ENCODE measurements at places on chromosomes 12 and 14.

- no peak for DNase-seq
Observed at GRCh38 chr12:109291521-109292341, 17.4 kb downstream of the FOXN4 start.

- DNase-seq = no peak
Observed at GRCh38 chr12:27493260-27493940, 30.6 kb upstream of the PPFIBP1 start.

- DNase-seq = no peak
Observed at GRCh38 chr12:5031958-5032357, 11.7 kb upstream of the KCNA5 start.

DNA sequence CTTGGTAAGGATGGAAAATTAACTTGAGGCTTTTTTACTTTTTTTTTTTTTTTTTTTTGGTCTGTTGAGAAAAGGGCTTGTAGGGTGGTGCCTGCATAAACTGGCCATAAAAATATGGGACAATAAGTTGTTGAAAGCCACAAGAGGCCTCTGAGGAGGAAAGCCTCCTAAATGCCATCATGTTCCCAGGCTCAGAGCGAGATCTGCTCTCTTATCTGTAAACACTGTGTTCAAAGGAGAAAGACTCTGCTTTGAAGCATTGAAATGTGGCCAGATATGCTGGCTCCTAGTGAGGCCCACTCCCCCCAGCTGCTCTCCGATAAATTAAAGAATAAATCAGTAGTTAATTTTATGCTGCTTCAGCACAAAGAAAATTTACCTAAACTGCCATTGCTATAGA is 504.9 kb downstream of the DIO2 start:
- DNase-seq = no peak

DNA sequence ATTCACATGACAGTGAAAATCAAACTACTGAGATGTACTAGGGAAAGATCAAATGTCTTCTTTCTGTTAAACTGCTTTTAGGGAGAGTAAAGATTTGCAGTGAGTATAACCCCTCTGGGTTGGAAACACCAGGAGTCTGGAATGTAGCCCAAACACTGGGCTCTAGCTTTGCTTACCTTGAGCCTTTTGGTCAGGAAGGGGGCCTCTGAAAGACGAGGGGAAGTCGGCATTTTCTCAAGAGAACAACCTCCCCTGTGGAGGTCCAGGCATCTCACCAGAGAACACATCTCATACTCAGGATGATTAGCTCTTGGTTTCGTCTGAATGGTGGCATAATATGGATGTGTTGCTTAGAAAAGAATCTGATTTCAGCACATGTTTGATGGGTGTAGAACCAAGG is 169.0 kb downstream of the ZFP36L1 start:
- DNase-seq = no peak

- DNase-seq = no peak
Observed at GRCh38 chr12:31201382-31201781, 124.6 kb downstream of the SINHCAF start.

- DNase-seq = no peak
Observed at GRCh38 chr12:85733984-85734383, 102.2 kb downstream of the RASSF9 start.

GRCh38 chr14:102737402-102738372 is 39.6 kb upstream of the TRAF3 start:
- no peak for DNase-seq

DNA sequence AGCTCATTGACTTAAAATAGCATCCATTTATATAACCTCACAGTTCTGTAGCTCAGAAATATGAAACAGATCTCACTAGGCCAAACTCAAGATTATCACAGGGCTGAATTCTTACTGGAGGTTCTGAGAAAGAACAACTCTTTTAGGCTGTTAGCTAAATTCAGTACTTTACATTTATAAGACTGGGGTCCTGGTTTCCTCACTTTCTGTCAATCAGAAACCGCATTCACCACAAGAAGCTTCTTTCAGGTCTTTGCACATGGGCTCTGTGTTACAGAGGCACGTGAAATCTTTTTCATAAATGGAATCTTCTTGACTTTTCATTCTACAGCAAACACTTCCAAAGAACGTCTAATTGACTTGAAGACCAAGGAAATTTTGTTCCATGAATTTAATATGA is 876.3 kb upstream of the FOXG1 start:
- DNase-seq = no peak

DNA sequence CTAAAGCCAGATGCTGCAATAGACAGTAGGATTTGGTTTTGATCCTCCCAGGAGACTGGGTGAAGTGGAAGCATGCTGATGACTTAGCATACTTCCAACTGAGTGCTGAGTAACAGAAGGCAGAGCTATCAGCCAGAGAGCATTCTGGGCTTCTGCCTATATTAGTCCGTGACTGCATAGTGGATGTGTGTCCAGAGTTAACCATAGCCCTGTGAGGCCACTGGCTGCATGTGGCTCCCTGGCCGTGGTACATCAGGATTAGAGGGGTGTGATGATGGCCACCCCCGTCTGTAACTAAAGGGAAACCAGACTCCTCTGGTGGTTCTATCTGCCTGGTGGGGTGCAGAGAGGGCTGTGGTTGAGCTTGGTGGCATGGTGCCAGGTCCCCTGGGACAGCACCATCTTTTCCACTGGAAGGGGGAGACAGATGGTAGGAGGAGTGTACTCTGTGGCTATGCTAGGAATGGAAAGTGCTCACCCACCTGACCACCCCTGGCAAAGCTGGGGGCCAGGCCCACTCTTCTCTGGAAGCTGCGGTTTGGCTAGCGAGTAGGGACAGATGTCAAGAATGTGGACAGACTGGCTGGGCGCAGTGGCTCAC is 27.4 kb downstream of the ABCD4 start:
- no peak for DNase-seq

- no peak for DNase-seq
Observed at GRCh38 chr14:92503756-92504491, 9.7 kb upstream of the RIN3 start.

- DNase-seq = no peak
Observed at GRCh38 chr14:25090716-25091454, 40.9 kb upstream of the STXBP6 start.

GRCh38 chr14:102778338-102779083 is 1.3 kb downstream of the TRAF3 start:
- DNase-seq = peak; percentile 48

DNA sequence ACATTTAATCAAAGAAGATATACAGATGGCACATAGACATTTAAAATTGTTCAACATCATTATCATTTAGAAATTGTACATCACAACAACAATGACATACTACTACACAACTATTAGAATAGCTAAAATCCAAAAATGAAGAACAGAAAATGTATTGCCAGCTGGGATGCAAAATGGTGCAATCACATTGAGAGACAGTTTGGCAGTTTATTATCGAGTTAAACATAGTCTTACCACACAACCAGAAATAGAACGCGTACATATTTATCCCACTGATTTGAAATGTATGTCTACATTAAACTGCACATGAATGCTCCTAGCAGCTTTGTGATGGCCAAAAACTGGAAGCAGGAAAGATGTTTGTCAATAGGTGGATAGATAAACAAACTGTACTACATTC is 791.5 kb upstream of the MGAT4C start:
- DNase-seq = no peak

- DNase-seq = no peak
Observed at GRCh38 chr14:92633274-92633616, 115.2 kb downstream of the LGMN start.

DNA sequence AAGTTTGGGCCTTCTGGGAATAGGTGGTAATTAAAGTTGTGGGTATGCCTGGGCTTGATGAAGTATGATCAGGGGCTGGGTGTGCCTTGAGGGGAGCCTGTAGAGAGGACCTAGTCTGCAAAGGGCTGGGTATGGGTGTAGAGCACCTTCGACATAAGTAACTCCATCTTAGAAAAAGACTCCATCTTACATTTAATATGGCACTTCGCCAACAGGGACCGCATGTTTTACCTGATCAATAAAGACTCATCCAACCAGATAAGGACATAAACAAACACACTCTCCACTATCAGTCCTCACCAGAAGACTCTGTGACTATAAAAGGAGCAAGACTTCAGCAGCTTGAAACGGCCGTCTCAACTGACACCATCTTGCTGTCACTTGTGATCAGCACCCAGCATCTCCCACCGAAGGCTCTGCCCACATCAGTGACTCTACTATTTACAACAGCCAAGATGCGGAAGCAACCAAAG is 23.5 kb upstream of the GPR68 start:
- no peak for DNase-seq

- no peak for DNase-seq
Observed at GRCh38 chr14:77475432-77476115, 17.7 kb downstream of the AHSA1 start.

All from activated naive CD4-positive, alpha-beta T cell treated with Interleukin-2 at 50 U/mL for 16 hours (primary cell).